Activated CD8-positive, alpha-beta memory T cell treated with anti-CD3 and anti-CD28 coated beads for 1 hour (primary cell): ENCODE measurements at places on chromosomes 4 and X.

- DNase-seq, result no peak
These were observed 514.3 kb downstream of the PCDH7 start for GRCh38 chr4:31234494-31234893.

DNA sequence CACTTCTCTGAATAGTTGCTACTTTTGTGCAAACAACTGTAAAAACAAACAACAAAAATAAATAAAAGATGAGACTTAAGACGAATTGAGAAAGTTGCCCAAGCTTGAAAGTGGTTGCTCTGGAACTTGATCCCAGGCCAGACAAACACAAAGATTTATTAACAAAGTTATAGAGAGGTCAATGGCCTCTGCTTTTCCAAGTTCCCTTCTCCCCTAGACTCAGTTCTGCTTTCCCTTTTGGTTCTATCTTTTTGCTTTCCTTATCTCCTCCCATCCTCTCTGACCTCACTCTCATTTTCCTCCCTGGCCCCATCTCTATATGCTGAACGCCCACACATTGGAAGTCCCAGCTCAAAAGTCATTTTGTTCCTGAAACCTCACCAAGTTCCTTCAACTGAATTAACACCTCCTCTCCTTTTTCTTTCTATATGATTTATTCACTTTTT, 82.7 kb downstream of the MXRA5 start:
- no peak for DNase-seq

GRCh38 chrX:148536961-148537360, 36.5 kb downstream of the AFF2 start:
- no peak for DNase-seq

DNA sequence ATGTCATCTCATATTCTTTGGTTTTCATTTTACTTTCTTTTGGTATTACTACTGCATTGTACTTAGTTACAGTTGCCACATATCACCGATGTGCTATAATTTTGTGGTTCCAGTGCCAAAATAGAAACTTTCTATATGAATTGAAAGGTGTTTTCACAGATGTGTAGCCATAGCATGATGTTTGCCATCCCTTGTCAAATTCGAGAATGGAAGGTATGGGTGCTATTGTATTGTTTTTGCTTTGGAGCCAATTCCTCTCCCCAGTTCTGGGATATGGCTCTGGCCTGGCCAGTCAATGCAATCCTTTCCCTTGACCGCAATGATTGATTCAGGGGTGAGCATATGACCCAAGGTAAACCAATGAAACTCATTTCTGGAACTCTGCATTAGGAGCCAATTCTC, 86.2 kb upstream of the RPS6KA3 start:
- DNase-seq, result no peak

DNA sequence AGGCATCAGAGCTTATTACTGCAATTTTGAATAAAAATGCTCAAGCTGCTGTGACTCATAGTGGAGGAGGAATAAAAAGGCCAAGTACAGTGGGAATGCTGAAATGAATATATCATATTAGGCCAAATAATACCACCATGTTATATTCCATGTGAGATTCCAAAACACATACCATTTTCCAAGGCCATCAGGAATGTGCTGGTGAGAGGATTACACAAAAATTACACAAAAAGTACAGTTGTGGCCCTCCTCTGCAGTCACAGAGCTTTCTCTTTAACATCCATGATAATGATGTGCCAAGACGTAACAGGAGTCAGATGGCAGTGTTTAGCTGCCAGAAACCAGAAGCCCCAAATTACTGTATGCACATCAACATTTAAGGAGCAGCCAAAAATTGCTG, 153.5 kb downstream of the PCDH18 start:
- DNase-seq, result no peak

- no peak for DNase-seq
These were observed 31.2 kb upstream of the IL3RA start for GRCh38 chrX:1305411-1305810.

DNA sequence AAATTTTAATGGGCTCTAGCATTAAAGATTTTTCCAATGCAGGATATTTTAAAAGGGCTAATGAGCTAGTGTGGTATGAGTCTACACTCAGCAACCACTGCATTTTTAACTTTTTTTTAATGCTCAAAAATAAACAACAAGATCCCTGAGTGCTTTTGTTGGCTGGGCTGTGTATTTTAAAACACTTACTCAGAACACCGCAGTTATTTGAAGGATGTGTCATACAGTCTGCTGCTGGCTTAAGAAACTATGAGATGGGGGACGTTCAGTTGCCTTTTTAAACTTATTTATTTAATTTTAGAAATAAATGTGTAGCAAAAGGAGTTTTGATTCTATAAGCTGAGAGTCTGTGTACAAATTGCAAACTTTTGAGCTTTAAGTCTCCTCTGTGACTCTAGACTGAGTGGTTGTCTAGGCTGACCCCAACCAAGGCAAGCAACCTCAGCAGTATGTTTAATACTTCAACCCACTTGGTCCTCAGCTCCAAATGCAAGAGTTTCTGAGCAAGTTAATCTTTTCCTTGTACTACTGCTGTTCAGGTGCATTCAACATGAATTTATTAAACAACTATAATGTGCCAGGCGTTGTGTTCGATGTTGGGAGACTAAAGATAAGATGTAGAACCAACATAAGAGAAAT, 278.6 kb upstream of the DIPK2B start:
- no peak for DNase-seq

- DNase-seq, result no peak
These were observed 21.2 kb upstream of the ANTXR2 start for GRCh38 chr4:80094191-80094590.

- no peak for DNase-seq
These were observed 181.6 kb downstream of the UGT8 start for GRCh38 chr4:114780205-114780604.

DNA sequence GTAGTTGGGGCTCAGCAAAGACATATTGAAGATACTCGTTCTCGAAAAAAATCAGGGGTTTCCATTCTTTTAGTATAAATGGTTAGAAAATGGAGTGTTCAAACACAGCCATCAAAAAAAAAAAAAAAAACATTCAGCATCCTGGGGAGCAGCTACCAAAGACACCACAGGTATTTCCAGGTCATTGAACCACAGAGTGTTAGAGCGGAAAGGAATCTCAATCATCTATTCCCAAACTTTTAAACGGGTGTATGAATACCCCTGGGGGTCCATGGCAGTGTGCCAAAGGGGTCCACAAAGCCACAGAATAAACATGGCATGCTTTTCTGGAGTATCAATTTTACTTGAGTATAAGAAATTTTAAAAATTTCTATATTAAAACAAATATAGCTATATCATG, 6.9 kb upstream of the FGF16 start:
- no peak for DNase-seq

DNA sequence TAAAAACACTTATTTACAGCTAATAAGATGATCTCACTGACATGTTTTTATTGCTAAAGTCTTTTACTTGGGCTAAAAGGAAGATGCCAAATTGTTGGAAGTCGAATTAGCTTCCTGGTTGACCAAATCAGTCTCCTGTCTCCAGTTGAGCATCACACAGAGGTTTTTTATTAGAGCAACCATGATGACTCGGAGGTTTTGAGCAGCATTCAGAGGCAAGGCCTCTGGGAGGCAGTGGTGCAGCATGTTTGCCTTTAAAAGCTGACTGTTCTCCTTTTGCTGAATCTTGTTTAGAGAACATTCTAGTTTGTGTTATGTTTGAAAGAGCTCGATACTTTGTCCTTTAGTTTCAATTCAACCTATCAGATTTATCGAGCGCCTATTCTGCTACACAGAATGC, 2.1 kb downstream of the UCHL1 start:
- no peak for DNase-seq

GRCh38 chr4:54140287-54140686, 40.3 kb downstream of the GSX2 start:
- no peak for DNase-seq

- no peak for DNase-seq
These were observed 1.0 kb upstream of the RFC1 start for GRCh38 chr4:39367166-39367565.

DNA sequence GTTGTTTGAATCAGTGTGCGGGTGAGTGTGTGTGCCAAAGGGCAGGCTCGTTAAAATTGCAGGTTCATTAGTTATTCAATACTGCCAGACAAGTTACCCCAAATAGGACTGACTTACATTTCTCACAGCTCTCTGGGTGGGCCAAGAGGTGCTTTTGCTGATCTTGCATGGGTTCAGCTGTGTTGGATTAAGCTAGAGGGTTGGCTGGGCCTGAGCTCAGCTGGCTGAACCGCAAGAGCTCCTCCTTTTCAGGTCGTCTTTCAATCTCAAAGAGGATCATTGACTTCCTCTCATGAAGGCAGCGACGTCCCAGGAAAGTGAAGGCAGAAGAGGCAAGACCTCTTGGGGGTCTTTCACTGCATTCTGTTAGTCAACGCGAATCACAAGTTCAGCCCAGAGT, 343.3 kb upstream of the FRG1 start:
- DNase-seq, result no peak

GRCh38 chr4:180449395-180449956, 1793.7 kb upstream of the TENM3 start:
- DNase-seq, result no peak

DNA sequence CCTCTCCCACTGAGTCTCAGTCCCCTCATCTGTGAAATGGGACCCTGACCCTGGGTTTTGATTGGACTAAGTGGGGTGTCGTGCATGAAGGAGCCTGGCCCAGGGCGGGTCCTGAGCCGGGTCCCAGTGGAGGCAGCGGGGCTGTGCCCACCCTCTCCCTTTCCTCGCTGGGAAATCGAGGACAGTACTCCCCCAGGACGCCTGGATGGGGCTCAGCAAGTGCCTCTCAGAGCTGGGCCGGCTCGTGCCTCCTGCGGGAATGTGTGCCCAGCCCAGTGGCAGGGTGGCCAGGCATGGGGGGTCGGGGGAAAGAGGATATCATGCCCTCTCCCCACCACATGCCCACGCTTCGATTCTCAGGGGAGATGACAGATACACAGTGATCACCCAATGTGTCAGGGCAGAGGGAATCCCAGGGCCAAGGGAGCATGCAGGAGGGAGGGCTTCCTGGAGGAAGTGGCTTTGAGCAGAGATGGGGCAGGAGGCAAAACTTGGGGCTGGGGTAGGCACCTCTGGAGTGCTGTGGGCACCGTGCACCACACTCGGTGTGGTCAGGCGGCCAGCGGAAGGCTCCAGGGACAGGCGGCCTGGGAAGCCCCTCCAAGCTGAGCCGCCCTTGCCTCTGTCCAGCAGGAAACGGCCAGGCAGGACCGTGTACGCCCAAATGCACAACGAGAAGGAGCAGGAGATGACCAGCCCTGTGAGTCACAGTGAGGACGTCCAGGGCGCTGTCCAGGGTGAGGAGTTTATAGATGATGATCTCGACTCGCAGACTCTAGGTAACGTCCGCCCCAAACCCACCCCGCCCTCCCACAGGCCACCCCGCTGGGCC, 203.0 kb downstream of the AFAP1 start:
- no peak for DNase-seq

DNA sequence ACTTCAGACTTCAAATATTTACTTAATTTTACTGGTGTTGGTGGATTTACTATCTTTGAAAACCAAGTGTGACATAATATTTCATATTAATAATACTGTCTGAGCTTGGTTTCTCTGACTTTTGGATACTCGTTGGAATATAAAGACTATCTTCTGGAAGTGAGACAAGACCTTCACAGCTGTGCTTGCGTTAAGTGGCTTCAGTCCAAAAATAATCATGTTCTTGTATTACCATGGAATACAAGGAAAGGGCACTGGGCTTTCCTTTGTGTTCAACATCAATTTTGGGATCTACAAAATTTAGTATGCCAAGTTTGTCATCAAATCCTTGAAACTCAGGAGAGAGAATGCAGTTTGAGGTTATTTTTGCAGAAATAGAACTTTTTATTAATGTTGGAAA, 712.4 kb upstream of the LCORL start:
- no peak for DNase-seq

GRCh38 chr4:163878336-163879121, 384.0 kb downstream of the TMA16 start:
- no peak for DNase-seq

DNA sequence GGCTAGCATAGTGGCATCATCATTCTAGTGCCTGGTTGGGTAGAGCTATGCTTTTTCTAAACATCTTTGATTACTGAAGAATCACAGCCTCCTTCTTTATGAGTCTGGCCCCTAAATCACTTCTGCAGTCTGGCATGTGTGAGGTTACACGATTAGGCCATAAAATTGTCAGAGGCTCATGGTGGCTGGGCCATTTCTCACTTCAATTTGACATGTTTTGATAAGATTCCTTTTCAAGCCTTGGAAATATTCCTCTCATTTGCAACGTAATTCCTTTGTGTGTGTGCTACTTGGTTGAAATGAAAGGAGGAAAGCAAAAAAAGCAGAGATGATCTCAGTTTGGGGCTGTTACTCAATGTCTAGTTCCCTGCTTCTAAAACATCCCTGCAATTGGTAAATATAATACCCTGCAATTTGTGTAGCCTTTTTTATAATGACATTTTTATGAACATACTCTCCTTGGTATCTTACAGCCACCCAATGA, 6.2 kb downstream of the CCKAR start:
- no peak for DNase-seq

- DNase-seq, result no peak
These were observed 44.8 kb downstream of the CLDN34 start for GRCh38 chrX:10011991-10012390.

DNA sequence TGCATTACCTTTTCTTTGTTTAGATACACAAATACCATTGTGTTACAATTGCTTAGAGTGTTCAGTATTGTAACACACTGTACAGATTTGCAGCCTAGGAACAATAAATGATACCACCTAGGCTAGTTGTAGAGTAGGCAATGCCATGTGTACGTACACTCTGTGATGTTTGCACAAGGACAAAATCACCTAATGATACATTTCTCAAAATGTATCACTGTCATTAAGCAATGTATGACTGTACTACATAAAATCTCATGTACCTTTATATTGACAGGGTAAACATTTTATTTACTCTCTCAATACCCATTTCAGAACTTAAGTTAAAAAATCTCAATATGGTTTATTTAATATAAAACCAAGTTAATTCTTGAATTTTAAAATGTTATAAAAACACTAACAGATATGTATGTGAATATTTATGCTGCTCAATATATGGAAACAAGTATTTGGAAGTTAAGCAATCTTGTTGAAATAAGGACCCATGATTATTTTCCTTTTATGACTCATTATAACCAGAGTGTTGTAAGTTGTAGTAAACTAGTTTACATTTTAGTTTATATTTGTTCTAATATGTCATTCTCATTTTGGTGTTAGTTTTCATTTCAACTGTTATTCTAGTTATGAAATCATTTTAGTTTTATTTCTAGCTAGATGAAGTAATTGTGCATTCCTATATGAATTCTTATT, 409.2 kb downstream of the TLL1 start:
- no peak for DNase-seq

GRCh38 chr4:87005690-87006425, 71.0 kb downstream of the AFF1 start:
- DNase-seq, result no peak

GRCh38 chr4:188387179-188387791, 248.0 kb downstream of the TRIML1 start:
- DNase-seq, result no peak
